Hematopoietic multipotent progenitor cell treated with erythropoietin and hydrocortisone succinate and interleukin-3 and kit ligand, for 4 days (in vitro differentiated cells): ENCODE measurements at places on chromosomes 2 and 18.

DNA sequence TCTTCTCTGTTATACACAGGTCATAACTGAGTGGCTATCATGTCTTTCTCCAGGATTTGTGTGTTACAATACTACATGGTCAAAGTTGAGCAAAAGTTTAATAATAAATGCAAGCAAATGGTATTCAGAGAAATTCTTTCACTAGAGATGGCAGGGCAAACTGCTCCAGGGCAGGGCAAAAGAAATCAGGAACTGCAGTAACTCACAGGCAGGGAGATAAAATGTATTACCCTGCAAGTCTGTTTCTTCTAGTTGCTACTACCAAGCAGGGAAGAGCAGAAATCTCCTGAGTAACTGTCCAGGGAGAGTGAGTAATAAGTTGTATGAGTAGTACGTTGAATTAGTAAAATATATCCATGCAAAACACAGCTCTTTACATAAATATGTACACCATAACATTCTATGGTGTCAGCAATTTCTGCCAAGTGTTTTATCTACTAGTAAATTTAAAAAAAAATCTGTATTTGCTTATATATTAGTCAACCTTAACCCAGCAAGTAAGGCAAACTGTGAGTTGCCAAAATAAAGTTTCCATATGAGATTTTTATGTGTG lies 404.1 kb downstream of the ZEB2 start:
- DNase-seq, result no peak

- DNase-seq, result no peak
Measured at GRCh38 chr2:206189691-206190090, 30.0 kb downstream of the EEF1B2 start.

DNA sequence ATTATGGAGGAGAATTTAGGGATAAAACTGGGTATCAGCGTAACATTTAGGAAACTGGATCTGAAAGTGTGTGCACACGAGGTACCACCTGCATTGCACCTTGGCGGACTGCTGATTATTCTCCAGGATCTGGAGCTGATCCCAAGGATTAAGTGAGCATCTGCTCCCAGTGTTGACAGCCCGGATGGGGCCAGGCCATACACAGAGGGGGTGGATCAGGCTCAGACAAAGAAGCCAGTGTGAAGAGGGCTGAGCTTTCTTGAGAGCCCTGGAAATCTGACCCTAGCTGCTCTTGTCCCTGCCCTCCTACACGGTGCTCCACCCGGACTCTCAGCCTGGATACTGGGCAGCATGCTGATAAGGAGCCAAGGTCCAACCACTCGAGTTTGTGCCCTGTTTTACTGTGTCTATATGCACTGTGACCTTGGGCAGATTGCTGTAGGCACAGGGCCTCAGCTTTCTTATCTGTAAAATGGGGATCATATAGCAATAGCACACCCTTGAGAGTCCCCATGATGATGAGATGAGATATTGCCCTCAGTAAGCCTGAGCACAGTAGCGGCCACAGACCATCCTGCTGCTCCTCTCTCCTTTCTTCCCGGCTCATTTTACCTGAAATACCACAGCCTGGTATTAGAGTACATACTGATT lies 396.8 kb upstream of the CELF4 start:
- no peak for DNase-seq

DNA sequence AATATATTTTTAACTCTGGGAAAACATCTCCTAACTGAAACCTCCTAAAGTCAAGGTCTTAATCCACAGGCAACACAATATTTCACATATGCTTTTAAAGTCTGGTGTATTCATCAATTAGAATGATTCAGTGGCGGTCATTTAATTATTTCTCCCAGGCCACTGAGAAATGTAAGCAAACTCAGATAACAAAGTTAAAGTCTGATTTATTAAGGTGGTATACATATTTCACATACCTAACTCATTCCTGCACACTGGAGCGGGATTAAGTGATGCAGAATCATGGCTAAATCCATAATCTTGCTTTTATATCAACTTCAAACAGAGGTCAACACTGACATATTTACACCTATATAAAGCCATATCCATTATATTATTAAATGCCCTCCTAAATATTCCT lies 43.7 kb downstream of the FRZB start:
- DNase-seq, result no peak

DNA sequence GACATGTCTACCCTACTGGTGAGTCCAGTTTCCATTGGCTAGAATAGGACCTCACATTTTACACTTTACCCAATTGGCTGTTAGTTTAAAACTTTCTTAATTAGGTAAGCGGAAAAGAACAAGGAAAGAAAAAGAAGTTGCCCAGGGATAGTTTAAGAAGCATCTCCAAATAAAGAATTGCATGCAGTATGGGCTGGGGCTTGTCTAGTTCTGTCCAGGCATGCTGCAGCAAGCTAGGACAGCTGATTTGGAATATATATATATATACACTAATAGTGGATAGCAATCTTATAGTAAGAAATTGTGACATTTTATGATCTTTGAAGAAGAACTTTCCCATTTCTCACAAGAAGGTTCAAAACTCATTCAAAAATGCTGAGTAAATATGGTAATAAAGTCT lies 90.0 kb upstream of the ERBB4 start:
- no peak for DNase-seq

DNA sequence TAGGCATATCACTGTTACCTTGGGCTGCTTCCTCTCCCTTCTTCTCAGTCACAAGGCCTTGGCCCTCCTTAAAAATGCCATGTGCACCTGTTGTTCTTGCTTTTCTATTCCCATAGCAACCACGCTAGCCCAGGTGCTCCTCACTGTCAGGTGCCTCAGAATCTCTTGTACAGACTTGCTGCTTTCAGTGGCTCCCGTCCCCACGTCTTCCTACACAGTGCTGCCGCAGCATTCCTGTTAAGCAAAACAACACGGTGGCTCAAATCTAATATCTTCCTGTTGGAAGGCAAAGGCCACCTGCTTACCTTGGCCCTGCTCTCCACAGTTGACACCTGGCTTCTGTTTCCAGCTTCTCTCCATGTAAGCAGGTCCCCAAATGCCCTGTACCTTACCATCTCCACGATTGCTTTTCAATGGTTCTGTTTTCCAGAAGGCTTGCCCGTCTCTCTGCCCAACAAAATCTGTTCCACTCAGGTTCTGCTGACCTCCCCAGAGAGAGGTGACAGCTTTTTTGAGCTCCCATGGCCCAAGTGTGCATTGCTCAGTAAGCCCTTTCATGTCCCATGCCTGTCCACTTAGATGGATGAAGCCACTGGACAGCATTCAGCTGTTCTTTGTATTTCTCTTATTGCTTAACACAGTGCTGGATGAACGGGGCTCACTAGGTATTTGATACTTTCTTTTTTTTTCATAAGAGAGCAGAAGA lies 240.4 kb downstream of the PRKCE start:
- no peak for DNase-seq

DNA sequence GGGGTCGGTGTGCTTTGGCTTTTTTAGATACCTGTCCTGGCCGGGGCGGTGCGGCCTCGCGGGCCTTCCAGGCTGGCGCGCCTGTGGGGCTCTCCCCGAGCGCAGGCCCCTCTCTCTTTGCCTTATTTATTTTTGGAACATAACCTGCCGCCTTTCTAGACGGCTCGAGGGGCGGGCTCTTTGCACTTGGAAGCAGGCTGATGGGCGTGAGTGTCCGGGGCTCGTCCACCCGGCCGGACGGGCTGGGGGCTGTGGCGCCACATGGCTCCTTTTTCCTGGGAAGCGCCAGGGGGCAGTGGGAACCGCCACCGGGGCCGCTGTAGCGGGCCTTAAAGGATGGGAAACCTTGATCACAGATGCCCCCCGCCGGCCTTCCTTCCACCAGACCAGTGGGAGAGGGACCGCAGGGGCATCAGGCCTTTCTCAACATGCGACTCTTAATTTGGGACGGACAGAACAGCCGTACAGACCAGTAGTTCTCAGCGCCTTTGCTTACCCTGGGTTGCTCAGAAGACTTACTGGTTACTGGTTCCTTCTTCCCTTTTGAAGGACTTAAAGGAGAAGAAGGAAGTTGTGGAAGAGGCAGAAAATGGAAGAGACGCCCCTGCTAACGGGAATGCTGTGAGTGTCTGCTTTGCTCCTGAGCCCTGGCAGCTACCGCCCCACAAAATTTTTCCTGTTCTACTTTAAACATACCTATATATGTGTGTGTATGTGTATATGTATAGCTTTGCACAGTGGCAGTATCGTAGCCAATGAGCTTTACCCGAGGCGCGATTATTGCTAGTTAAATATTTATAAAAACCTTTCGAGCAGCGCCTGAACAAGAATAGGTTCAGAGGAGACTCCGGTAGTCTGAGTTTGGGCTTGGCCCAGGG lies 2.7 kb downstream of the PTMA start:
- peak; percentile 53 for DNase-seq

DNA sequence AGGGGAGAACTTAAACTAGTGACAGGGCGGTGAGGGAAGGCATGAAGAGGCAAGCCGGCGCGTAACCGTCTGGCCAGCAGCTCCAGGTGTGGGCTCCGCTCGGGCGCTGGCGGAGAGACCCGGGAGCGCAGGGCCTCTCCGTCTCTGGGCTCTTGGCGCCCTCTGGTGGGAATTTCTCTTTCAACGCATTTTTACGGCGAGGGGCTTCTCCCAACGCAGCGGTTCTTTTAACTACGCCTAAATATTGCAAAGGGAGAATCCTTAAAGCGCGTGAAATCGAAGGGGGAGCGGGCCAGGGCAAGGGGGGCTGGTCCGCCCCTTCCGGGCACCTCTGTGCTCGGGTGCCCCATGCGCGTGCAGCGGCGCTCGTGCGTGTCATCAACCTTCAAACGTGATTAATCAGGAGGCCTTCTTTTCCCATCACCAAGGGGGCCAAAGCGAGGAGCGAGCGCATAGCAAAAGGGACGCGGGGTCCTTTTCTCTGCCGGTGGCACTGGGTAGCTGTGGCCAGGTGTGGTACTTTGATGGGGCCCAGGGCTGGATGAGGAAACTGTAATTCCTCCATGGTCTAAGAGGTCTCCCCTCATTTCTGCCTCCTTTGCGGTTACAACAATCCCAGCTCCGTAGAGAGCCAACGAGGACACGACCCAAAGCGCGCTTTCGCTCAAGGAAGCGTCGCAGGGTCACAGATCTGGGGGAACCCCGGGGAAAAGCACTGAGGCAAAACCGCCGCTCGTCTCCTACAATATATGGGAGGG lies 762 bp upstream of the GAD1 start:
- DNase-seq, result peak; percentile 84

DNA sequence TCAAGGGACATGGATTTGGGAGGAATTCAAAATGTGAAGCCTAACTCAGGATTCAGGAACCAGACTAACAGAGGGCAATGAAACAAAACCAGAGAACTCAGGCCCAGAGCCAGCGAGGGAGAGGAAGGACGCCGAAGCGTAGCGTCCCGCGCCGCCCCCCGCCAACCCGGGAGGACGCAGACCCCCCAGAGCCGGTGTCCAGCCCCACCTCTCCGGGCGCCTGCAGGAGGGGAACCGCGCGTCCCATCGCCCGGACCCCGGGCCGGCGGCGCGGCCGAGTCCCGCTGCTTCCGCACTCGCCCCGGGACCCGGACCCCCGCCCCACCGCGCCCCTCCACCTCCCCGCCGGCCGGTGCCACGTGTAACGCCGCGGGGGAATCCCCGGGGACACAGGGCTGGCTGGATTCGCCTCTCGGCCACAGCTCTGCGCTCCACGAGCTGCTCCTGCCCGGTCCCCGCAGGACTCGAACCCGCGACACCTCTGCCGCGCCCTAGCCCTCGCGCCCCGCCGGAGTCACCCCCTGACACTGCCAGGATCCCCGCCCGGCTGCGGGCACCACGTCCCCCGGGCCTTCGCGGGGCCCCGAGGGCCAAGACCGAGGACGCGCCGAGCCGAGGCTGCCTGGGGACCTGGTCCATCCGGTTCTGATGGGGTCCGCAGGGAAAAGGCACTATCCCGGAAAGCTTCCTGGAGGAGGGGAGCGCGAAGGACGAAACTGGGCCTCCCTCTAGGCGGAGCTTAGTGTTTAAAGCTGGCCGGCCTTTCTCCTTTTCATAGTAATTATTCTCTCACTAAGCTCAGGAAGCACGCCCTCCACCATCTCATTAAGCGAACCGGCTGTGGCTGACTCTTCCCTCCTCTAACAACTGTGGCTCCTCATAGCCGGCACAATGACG lies 40.4 kb upstream of the FAM124B start:
- peak; percentile 71 for DNase-seq

DNA sequence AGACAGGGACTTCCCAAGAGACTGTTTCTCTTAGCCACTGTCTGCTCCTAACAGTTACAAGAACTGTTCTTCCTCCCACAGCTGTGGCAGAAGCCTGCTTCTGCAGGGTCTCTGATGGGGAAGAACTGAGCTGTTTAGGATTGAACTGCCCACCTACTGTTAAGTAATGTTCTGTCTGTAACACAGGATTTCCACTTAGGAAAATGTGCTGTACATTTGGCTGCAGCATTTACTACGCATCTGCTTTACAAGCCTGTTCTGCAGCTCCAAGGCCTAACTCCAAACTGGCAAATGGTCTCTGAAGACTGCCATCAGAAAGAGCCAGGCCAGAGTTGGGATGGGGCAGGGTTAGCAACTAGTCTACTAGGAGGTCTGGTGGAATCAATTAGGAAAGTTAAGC lies 87.8 kb upstream of the UPP2 start:
- DNase-seq, result no peak

GRCh38 chr2:43707255-43708015 lies 31.2 kb upstream of the C1GALT1C1L start:
- no peak for DNase-seq

DNA sequence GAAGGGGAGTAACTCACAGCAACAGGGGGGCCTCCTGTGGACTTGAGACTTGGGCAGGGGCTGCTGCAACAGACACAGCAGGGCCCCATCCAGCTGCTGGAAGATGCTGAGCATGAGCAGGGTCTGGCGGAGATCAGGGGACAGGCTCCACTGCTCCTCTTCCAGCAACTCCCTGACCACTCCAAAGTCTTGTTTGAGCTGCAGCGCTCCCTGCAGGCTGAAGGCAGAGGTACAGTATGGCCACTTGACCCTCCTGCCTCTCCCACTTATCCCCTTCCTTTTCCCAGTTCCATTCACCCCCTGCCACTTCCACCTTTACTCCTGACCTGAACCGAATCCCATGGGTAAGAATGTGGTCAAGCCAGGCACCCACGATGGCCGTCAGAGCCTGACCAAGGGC lies 2.4 kb upstream of the MRPL53 start:
- DNase-seq, result no peak

- DNase-seq, result peak; percentile 40
Measured at GRCh38 chr18:54824761-54825160, 3.5 kb upstream of the RAB27B start.

DNA sequence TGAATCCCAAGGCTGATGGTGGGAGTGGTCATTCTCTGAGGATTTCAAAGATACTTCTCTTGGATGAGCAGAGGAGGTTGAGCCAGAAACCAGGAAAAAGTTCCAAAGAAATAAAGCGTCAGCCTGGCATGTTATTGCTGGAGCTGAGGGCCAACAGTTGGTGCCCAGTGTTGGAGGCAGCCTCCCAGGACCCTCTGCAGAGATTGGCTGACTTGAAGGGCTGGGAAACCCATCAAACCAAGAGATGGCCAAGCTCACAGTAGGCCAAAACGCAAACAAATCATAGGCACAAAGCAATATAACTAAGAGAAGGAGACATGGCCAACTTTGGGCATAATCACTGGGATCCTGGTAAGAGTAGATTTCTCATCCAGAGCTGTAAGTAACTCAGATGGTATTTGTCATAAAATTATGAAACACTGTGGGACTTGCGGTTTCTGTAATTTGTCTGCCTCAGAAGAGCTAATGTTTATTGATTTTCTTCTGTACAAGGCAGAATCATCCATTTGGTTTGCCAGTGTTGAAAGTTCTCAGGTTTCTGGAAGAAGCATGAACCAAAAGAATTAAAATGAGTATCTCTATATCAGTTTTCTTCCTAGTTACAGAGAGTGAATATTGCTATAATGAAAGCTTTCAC lies 108.3 kb downstream of the ATL2 start:
- no peak for DNase-seq
